ENCODE measurements at places on chromosomes 7 and 10. TPM values are rescaled to one million over a fixed set of nuclear protein-coding genes. Genes with fewer than 3 reads are reported as not detected.

Gene INHBA
- 49.2 TPM for total RNA-seq

Gene FKBP6
- total RNA-seq: not detected

Gene CUBN
- 1.1 TPM for total RNA-seq

Gene ZNF365
- 0.67 TPM for total RNA-seq

Measured in gastroesophageal sphincter (tissue), 4 donors.